Occipital lobe (tissue), 3 donors: ENCODE measurements at places on chromosomes 6 and 20. TPM values are rescaled to one million over a fixed set of nuclear protein-coding genes. Genes with fewer than 3 reads are reported as not detected.

DNA sequence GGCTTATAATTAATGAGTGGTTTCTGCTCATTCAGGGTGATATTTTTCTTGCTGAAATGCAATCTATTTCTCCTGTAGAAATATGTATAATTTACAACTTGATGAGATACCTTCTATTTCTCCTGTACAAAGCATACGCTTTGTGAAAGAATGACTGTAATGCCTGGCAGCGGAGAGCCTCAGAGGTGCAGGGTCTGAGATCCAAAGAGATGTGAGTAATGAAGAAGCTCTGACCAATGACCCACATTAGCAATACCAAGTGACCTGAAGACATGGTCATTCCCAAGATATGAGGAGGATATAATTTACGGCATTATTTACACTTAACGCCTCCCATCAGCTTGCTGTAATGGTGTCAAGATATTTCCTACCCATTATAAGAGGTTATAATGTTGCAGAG, 98.4 kb upstream of the RAB32 start:
- DNase-seq = no peak

DNA sequence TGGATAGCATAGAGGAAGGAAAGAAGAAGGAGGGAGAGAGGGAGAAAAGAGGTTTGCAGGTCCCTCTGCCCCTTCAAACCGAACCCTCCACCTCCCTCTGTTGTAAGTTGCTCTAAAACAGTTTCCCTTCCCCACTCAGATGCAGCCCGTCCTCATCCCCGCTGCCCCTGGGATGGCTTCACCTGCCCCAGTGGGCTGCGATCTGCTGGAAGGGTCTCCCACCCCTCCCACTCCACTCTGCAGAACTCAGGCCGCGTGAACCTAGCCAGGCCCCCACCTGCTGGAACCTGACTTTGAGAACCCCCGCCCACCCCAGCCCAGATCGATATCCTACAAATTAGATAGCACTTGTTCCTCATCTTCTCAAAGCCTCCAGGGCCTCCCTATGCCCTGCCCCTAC, 190.8 kb downstream of the DLL1 start:
- no peak for DNase-seq

DNA sequence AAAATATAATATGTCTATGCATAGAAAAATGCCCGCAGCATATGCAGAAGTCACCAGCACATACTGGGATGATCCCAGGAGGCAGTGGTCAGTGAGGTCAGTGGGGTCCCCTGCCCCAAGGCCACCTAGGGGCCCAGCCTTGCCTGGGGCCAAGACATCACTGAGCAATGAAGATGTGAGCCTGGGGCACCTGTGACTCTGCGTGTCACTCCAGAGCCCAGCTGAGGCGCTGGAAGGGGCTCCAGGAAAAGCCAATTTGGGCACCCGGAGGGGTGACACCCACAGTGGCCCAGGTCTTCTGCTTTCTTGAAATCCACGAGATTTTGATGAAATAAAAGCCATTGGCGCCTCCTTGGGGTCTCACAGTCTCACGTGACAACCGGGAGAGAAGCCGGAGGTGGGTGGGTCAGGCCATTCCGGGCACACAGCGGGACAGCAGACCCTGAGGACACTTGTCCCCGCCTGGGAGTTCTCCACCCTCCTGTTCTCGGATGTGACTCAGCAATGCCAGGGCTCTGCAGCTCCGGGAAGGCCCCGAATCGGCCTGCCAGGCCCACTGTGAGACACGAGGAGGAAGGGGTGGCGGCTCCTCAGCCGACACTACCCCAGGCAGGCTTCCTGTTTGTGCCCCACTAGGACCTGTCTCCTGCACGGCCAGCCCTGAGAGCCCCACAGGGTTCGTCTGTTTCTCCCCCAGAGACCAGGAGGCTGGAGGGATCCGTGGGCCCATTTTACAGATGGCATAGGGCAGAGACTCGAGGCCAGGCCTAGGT, 24.4 kb upstream of the SLCO4A1 start:
- DNase-seq = no peak

DNA sequence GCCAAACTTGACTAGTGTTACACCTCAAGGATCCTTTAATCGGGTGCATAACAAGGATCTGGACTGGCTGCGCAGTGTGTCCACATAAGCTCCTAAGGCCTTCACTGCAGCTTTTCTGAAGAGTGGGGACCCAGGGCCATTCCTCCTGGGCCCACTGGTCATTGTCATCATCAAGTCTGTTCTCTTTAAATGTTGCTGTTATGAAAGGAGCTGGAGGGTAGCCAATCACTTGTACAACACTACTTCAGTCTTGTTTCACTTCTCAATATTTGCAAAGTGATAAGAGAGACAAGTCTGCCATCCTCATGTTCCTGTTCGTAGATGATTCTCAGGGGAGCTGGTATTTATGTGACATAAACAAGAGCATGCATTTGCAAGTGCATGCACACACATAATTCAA, 149.8 kb downstream of the SYNDIG1 start:
- DNase-seq = no peak

- DNase-seq = no peak
Observed at GRCh38 chr20:64233725-64234124, 21.8 kb upstream of the PCMTD2 start.

DNA sequence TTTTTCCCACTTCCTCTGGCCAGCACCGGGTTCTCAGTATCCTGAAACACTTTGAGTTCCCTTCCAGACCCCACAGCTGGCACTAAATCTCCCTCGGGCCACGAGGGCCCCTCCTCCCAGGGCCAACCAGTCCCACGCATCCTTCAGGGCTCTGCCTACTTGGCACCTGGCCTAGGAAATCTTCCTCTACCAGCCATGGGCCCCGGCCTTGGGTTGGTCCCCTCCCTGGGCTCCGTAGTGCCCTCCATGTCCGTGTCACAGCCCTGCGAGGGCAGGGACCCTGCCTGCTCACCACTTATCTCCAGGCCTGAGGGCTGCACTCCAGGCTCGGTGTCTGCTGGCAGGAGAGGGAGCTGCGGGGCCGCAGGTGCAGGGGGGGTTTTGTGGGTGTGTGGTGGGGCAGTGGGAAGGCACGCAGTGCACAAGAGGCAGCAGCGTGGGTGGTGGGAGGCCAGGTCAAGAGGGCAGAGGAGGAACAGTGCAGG, 48.8 kb upstream of the CDH22 start:
- no peak for DNase-seq

DNA sequence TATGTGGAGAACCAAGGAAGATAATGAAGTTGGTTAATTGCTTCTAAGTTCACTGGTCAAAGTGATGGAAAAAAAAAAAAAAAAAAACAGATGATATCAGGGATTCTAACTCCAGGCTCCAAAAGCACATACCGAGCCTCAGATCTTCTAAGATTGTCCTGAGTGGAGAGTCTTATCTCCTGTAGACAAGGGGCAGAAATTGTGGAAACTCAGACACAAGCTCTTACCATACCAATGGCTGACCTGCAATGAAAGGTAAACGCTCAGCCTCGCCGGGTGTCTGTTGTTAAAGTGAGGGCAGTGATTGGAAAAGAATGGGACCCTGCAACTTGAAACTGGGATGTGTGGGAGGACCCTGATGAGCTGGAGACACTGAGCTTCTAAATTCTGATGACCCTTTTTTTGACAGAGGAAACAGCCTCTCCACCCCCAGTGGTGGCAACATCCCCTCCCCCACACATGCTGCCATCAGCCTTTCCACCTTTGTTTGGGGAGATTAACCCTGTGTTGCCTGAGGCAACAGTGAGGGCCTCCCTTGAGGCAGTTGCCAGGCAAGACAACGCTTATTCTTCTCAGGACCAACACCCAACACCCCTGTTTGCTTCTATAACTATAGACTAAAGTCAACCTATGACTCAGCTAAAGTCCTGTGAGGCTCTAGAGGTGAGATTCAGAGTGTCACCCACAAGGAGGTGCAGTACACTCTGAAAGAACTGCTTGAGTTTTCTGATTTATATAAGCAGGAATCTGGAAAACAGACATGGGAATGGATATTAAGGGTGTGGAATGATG, 154.0 kb downstream of the THBS2 start:
- no peak for DNase-seq

GRCh38 chr6:132456700-132457143, 55.4 kb upstream of the MOXD1 start:
- peak; percentile 4 for DNase-seq

DNA sequence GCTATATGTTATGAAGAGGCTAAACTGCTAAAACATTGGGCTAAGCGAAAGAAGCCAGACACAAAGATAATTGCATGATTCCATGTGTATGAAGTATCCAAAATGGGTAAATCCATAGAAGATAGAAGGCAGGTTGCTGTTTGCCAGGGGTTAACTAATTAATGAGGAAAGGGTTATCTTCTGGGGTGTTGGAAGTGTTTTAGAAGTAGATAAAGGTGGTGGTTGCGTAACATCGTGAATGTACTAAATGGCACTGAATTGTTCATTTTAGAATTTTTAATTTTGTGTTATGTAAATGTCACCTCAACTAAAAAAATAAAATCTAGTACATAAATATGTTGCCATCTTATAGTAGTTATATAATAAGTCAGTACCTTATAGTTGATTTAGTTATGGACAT, 104.4 kb upstream of the ADGRF4 start:
- no peak for DNase-seq

DNA sequence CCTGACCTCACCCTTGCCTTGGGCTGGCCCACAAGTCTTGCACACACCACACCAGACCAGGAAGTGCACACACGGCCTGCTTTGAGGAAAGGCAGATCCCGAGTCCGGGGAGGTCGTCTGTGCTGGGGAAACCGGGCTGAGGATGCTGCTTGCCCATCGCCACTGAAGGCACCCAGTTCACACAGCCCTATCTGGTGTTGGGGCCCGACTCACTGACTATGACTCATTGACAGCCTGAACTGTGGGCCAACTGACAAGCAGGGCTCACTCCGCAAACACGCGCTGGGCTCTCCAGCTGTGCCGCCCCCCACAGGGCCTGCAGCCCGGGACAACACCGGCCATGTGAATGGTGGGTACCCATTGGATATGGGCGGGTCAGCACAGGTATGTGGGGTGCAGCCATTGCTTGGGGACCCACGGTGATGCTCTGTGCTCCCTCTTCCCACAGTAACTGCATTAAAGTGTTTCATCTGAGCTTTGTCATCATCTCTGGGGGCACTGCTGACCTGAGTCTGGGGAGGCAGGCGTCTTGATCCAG, 1.6 kb downstream of the SAMD10 start:
- DNase-seq = no peak

- no peak for DNase-seq
Observed at GRCh38 chr6:41176189-41176588, 13.3 kb upstream of the TREM2 start.

- no peak for DNase-seq
Observed at GRCh38 chr20:8352486-8352885, 220.4 kb downstream of the PLCB1 start.

GRCh38 chr20:37808233-37809070, 94.5 kb upstream of the VSTM2L start:
- no peak for DNase-seq

- DNase-seq = peak; percentile 33
Observed at GRCh38 chr6:125780540-125781313, 10.0 kb upstream of the NCOA7 start.

DNA sequence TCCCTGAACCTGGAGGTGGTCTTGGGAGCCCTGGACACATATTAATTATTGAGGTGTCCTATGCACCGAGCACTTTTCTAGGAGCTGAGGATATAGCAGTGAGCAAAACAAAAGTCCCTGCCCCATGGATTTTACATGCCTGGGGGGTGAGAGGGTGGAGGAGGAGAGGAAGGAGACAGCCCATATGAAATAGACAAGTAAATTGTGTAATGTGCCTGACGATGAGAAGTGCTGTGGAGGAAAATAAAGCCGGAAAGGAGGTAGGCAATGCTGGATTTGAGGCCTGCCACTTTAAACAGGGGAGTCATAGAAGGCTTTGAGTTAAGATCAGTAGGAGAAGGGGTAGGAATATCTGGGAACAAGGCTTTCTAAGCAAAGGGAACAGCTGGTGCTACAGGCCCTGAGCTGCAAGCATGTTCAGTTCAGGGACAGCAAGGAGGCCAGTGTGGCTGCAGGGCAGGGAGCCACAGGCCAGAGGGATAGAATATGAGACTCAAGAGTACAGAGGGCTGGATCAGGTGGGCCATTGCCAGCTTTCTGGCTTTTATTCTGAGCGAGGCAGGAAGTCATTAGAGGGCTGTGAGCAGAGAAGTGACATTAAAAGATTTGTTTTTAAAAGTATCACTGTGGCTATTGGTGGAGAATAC, 19.1 kb upstream of the MYLIP start:
- DNase-seq = no peak

IL17A gene
- not detected for total RNA-seq

KIF6 gene
- total RNA-seq = 3.3 TPM

GJE1 gene
- not detected for total RNA-seq

TRIM10 gene
- 0.31 TPM for total RNA-seq

HSPA1L gene
- 4.4 TPM for total RNA-seq

TRPC4AP gene
- 45.9 TPM for total RNA-seq
